ENCODE measurements at places on chromosomes 7 and 10.

DNA sequence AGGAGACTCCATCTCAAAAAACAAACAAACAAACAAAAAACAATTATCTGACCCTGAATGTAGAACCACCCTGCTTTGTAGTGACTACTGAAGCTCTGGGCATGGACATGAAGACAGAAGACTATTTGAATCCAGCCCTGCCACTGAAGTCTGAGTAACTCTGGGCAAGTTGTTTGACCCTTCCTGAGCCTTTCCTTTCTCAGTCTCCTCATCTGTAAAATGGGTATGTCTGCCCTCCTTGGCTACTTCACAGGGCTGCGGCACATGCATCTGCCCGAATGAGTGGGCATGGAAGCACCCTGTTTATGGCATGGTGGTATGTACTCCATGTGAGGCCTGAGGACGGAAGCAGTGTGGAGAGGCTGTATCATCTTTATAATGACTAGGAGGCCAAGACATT, 22.2 kb upstream of the MALSU1 start:
- DNase-seq: no peak

GRCh38 chr10:94428766-94429707, 26.7 kb downstream of the TBC1D12 start:
- DNase-seq: no peak

- DNase-seq: no peak
Observed at GRCh38 chr7:85897967-85898366, 711.1 kb upstream of the SEMA3D start.

DNA sequence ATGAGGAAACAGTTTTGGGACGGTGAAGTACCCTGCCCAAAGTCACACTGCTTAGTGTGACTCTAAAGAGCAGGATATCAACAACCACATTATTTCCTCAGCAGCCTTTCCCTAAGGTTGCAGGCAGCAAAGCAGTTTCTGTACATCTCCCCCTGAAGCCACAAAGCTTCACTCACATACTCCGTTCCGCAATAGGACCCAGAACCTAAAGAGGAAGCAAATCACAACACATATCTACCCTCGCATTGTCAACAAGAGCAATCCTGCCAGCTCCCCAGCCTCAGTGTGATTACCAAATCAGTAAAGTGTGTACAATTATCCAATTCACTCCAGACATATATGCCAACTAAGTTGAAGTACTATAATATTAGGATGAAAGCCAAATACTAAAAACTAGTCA, 30.8 kb downstream of the VAX1 start:
- DNase-seq: no peak

- DNase-seq: no peak
Observed at GRCh38 chr7:5653661-5654060, 127.8 kb downstream of the RNF216 start.

- no peak for DNase-seq
Observed at GRCh38 chr7:76165973-76166403, 35.7 kb upstream of the SRRM3 start.

- no peak for DNase-seq
Observed at GRCh38 chr7:4931943-4932342, 27.0 kb downstream of the MMD2 start.

DNA sequence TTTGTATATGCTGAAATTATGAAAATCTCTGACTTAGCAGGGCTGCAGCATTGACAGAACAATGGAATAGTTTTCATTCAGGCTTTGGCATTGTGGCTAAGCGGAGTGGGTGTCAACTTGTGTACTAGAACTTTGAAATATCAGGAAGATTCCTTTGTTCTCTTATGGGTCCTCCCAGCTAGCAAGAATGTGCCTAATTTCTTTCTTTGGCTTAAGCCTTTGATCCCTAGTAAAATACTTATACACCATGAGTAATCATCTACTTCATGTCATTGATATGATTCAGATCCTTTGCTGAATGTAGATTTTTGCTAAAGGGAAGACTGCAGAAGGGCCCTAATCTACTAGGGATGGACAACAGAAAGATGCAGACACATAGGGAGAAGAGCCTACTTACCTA, 6.2 kb downstream of the AVL9 start:
- no peak for DNase-seq

- no peak for DNase-seq
Observed at GRCh38 chr10:93299195-93299594, 182.9 kb downstream of the MYOF start.

GRCh38 chr7:98761225-98761624, 108.6 kb downstream of the TMEM130 start:
- no peak for DNase-seq

DNA sequence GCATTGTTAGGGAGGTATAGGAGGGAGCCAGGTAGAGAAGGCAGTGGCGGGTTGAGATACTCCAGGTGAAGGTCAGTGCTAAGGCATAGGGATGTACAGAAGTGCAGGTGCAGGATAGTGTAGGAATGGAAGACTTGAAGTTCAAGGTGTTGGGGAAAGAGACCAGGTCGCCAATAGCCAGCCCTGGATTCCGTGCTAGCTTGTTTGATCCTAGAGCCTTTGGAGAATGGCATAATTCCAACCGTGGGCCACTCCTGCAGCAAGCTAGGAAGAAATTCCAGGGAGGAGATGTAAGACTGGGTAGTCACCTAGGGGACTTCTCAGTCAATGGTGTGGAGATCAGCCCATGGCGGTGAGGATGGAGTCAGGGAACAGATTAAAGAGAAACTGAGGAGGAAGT, 272.7 kb downstream of the RPS24 start:
- DNase-seq: no peak

DNA sequence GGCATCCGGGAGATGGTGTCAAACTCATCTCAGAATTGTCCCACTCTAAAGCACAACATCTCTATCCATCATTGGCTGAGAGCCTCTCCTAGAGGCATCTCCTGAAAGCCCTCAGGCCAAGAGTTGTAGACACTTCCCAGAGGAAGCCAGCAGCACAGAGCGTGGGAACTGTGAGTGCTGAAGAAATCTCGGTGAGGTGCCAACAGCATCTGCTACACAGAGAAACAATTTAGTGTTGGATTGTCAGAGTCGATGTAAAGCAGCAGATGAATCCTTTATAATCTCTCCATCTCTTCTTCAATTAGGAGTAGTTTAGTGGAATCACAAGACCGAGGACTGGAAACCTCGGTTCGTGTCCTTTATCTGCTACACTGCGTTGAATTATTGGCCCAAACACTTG, 172.2 kb downstream of the C7orf25 start:
- DNase-seq: no peak

- no peak for DNase-seq
Observed at GRCh38 chr10:36621346-36621745, 504.1 kb upstream of the ANKRD30A start.

DNA sequence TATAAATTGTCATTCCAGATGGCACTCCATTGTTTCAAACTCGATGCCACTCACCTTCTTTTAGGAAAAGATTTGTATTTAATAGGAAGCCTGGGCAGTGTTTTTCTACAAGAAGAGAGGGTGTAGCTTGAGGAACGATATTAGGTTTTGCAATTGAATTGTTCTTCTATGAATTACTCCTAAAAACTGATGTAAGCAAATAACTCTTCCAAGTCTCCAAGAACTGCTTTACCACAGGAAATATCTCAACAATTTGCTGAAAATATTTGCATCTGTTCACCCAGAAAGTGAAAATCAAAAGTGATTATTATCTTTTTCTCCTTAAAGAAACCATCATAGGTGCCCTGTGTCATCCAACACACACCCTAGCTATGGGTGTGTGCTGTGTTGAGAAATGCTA, 261.3 kb upstream of the MEOX2 start:
- DNase-seq: no peak
